CD4-positive, alpha-beta T cell (primary cell): ENCODE measurements at places on chromosomes 7 and 10.

GRCh38 chr10:59877191-59877671 lies 29.1 kb downstream of the CCDC6 start:
- no peak for DNase-seq

- DNase-seq, result no peak
Measured at GRCh38 chr7:32273297-32273696, 203.1 kb upstream of the PDE1C start.

DNA sequence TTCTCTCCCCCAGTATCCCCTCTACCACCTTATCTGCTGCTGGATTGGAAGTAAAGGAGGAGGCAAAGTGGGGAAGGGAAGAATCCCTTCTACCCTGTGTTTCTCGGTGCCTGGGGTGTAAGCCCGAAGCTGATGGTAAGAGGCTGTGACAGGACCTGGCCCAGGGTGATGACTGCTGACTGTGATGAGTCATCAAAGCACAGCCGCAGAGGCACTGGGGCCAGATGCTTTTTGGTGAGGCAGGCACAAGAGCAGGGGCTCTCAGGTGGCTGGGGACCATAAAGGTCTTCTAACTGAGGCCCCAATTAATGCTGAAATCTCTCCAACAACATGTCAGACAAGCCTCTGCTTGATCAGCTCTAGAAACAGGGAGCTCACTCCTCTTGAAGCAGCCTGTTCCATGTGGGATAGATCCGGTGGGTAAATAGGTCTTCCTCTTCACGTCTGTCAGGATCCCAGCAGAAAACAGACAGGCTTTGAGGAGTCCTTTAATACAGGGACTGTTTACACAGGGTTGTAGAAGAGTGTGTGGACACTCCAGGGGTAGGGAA lies 86.1 kb upstream of the PCBD1 start:
- no peak for DNase-seq

DNA sequence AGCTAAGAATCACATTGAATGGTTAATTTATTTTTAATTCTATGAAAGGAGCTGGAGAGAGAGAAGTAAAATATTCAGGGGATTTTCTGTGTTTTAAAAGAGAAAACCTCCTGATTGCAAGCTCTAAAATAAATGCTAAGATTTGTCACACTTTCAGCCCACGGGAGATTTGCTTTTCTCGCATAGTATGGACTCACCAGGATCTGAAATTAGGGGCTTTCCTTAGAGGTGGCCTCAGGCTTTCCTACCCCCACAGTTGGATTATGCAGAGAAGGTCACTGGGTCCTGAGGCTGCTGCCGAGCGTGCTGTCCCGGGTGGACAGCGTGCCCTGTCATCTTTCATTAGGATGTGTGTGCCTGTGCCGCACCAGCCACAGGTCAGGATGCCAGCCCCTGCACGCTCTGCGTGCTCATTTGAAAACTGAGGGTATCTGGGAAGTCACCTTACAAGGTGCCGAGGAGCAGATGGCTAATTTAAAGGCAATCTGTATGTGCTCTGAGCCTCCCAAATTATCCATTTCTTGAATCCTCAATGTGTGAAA lies 258.8 kb downstream of the CELF2 start:
- DNase-seq, result no peak

- no peak for DNase-seq
Measured at GRCh38 chr7:92873776-92874175, 37.4 kb upstream of the CDK6 start.

DNA sequence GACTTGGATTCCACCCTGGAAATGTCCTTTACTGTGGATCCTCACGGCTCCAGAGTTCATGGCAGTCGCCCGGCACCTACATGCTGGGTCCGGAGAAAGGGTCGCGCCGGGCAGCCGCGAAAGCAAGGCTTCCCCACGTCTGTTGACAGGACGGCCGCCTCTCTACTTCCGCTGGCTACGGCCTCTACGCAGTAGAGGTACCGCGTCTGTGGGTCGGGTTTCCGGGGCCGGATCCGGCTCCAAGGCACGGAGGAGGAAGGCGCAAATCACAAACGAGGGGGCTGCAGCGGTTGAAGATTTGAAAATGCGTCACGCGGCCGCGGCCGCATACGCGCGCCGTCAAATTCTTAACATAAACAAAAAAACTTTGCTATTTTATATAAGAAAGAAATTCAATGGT lies 649.6 kb downstream of the REEP3 start:
- no peak for DNase-seq

DNA sequence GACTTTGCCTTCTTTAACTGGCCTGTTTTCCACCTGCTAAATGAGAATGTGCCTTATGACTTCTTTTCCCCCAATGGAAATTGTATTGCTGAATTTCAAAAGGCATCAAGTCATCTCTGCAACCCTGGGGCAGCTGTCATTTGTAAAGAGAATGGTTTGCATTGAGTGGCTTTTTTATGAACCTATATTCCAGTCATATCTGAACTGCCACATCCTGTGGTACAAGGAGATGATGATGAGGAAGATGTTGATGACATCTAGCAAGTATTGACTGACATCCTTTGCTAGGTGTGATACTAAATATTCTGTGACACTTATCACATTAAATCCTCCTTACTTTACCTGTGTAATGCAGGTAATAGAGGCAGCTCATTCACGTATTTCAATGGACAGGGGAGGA lies 88.3 kb upstream of the KIAA1217 start:
- no peak for DNase-seq

GRCh38 chr10:68365611-68366010 lies 32.9 kb upstream of the PBLD start:
- no peak for DNase-seq

DNA sequence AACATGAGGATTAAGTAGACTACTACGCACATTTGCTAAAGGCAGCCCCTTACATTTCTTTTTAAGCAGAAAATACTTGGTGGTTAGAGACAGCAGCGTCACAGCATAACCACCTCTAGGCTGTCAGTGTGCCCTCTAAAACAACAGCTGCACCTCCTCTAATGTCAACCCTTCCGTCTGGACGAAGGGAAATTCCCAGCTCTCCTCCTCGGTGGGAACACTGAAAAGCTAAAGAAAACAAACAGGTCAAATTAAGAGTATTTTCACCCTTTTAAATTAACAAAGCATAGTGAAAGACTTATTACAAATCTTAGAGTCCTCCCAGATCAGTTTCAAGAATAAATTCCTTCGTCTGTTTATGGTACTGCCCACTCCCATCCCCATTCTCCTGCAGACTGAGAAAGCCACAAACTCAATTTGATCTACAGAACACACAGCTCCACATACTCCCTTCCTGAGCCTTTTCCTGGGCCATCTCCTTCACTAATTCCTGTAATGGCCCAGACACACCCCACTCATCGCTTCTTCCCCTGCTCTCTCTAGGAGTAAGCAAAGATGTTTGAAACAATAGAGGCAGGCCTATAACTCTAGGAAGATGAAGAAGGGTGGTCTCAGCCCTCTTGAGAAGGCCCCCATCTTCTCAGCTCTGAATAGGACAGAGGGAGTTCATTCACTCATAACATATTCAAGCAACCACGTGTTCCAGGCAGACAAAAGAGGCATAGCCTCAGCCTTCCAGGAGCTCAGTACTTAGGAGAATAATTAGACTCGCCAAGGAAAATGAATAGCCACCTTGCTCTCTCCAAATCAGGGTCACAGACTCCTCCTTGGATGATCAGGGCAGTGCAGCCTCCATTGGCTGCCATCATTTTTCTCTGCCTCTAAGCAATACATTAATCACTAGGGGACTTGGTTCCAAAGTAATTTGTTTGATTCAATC lies 47.5 kb upstream of the HNRNPH3 start:
- DNase-seq, result no peak

DNA sequence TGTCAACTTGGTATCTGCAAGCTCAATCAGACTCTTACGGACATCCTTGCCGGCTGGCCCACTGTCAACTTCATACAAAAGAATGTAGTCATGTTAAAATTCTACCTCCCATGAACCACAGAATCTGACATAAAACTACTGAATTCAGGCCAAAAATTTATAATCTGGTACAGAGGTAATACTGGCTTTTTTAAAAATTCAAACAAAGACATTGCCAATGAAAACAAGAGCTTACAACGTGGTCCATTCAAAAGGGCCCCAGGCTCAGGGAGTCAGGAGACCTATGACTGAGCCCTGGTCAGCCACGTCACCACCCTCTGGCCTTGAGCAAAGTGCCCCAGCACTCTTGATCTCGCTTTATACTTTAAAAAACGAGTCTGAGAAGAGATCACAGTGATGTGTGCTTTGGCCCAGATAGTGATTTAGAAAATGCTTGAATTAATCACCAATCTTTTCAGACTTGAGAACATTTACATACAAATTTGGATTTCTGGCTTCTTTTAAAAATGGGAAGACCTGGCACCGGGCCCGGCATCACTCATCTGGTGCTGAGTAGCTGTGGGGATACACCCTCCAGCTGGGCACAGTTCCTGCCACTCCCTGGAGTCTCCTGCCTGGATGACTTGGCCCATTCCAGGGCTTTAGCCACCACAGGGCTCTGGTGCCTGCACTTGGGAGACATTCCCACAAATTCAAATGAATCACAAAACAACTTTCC lies 94.1 kb downstream of the PIP4K2A start:
- no peak for DNase-seq

DNA sequence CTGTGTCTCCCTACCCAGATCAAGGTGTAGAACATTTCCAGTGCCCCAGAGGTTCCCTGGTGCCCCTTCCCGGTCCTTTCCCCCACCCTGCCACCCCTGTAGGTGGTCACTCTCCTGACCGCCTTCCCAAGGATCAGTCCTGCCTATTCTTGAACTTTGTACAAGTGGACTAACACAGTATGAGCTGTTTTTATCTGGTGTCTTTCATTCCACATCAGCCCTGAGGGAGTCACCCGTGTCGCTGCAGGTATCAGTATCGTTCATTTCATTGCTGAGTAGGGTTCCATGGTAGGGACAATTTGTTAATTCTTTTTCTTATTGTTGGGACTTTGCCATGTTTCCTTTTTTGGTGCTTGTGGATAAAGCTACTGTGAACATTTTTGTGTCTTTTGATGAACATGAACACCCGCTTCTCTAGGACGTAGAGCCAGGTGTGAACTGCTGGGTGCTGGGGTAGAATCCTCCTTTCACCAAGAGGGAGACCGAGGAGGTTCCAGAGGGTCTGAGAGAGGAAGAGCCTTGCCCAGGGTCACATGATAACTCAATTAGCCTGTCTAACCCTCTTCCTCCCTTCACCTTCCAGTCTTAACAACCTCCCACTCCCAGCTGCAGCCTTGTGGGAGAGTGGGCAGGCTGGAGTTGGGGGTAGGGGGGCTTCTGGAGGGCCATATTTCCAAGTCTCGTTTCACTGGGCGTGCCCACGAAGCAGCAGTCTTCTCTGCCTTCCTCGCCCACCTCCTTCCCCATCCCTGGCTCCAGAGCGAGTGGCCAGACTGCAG lies 18.0 kb downstream of the PALD1 start:
- DNase-seq, result no peak

DNA sequence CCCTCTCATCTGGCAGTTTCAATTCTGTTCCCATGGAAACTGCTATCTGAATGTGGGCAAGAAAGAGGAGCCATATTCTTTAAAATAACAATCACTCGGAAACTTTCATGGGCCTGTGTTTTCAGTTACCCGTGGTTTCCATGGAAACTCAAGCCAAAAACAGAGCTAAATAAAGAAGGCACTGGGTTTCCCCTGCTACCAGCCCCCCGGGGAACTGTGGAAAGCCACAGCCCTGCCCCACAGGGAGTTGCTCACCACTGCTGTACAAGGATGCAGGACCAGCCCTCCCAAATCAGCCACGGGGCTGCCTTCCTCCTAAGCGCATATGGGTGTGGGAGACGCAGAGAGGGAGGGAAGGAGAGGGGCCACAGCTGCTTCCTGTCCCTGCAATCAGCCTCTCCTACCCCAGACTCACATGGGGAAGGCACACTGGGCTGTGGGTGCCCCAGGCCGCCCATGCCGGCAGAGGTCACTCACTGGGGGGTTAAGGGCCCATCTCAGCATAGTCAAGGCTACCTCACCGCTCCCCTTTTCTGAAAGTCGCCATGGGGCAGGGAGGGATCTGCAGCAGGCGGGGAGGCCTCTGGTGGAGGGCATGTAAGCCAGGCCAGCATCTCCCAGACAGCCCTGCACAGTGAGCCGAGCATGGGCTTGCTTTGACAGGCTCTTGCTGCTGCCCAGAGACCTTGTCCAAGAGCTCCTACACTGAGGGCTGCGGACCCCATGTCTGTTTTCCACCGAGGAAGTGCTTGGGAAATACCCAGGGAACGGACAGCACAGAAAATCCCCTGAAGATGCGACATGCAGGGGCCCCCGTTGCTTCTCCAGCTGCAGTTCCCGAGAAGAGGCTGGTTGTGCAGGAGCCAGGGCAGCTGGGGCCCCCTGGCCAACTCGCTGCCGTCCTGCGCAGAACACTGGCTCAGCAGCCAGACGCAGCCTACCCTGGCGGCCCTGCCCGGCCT lies 157.3 kb upstream of the PPP2R2D start:
- DNase-seq, result no peak

DNA sequence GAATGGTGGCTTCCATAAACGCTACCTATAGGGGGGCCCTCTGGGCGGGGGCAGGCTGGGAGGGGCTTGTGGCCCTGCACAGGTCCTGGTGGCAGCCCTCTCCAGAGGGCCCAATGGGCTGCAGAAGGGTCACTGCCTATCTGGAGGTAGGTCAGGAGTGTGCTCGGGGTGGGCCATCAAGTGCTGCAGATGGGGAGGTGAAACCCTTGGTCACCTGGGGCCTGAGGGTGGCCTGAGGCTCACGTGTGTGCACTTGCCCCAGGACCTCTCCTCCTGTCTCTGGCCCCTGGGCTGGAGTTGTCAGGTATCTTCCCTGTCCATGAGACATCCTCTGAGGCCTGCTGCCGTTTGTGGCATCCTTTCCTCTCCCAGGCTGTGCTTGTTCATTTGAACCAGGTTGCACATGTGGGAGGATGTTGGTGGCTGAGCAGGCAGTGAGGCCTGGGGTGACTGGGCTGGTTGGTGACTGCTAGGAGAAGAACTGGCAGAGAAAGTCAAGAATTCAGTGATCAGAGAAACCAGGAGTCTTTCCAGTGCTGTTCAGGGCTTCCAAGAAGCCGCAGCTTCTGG lies 21.1 kb upstream of the SH2D4B start:
- DNase-seq, result no peak

- DNase-seq, result no peak
Measured at GRCh38 chr7:42380401-42380800, 143.4 kb upstream of the GLI3 start.

GRCh38 chr10:8719971-8720370 lies 665.5 kb downstream of the GATA3 start:
- no peak for DNase-seq
